ENCODE measurements at places on chromosomes 7 and 10.

DNA sequence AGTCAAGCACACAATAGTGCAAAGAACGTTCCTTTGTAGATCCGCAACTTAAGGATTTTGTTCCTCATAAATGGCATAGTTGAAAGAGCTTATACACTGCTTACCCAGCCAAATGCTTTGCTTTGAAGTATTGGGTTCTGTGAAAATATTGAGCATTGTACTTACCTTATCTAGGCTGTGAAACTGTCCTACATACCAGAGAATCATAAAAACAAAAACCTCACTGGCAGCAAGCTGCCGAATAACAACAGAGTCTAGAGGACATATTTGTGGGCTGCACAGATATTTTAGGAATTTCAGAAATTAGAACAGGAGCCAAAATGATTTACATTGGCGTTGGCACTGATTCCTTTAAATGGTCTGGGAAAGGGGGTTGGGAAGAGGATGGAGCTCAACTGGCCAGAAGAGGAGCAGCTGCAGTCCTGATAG is 174.8 kb downstream of the RTKN2 start:
- DNase-seq: peak; percentile 47

- DNase-seq: no peak
Observed at GRCh38 chr10:50605951-50606270, 17.8 kb downstream of the SGMS1 start.

- no peak for DNase-seq
Observed at GRCh38 chr7:28587211-28587610, 174.9 kb downstream of the CREB5 start.

DNA sequence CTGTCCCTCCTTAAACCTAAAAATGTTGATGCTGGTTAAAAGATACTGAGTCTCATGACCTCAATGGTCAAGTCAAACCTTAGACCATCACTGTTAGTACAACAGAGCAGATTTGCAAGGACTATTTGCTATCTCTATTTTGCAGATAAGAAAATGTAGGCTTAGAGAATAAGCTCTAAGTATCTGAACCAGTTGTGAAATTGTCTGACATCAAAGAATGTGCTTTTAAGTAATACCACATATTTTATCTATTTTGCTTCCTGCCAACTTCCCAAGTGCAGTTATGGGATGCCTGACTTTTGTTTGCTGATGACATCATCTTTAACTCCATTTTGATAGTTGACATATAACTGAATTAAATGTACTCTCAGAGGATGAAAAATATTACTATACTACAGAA is 83.6 kb upstream of the TMEM106B start:
- DNase-seq: no peak

DNA sequence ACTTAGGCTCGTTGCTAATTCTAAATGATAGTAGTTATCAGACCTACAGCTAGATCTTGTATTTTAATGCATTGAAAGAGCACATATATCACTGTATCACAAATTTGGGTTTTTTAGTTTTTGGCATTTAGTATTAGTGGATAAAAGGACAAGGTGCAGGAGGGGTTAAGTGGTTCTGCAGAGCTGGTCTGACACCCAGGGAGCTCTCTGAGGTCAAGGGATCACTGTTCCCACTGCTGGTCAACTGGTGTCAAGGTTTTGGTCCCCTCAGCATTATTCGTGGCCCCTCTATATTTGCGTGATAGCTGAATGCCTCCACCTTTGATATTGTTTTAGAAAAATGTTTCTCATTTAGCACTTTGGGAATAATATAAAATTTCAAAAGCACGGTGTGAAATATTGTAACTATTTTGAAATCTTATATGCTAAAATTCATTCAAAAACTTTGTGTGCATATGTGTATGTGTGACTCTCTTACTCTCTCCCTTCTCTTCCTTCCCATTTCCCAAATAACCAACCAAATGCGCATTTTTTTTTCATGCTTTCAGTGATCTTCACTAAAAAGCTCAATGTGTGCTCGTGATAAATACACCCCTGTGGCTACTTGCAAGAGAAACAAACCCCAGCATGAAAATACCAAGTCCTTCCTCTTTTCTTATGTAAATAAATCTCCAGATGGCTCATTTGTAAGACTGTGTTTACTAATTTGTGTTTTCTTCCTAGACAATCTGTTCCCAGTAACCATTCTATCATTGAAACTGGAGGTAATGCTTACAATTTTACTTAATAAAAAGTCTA is 309.2 kb downstream of the FGFR2 start:
- DNase-seq: no peak

DNA sequence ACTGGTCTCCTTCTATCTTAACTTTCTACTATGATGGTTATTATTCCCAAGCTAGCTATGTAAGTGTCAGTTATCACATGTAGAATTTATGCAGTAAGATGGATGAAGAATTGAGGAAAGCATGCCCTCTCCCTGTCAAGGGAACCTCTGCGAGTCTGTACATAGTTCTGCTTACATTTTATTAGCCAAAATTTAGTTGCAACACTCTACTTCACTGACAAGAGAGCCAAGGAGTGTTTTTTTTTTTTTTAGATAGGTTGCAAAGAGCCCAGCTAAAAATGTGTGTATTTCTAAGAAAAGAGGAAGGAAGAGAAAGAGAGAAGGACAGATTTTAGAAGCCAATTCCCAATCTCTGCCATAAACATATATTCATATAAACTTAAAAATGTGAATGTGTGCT is 357.7 kb upstream of the LRRN3 start:
- DNase-seq: no peak

- DNase-seq: no peak
Observed at GRCh38 chr7:131896165-131896863, 339.9 kb upstream of the PODXL start.

GRCh38 chr7:125775317-125775716 is 845.7 kb upstream of the POT1 start:
- no peak for DNase-seq

- DNase-seq: no peak
Observed at GRCh38 chr7:106326594-106327537, 42.1 kb upstream of the NAMPT start.

GRCh38 chr7:104096683-104097082 is 107.2 kb upstream of the RELN start:
- DNase-seq: peak; percentile 15

DNA sequence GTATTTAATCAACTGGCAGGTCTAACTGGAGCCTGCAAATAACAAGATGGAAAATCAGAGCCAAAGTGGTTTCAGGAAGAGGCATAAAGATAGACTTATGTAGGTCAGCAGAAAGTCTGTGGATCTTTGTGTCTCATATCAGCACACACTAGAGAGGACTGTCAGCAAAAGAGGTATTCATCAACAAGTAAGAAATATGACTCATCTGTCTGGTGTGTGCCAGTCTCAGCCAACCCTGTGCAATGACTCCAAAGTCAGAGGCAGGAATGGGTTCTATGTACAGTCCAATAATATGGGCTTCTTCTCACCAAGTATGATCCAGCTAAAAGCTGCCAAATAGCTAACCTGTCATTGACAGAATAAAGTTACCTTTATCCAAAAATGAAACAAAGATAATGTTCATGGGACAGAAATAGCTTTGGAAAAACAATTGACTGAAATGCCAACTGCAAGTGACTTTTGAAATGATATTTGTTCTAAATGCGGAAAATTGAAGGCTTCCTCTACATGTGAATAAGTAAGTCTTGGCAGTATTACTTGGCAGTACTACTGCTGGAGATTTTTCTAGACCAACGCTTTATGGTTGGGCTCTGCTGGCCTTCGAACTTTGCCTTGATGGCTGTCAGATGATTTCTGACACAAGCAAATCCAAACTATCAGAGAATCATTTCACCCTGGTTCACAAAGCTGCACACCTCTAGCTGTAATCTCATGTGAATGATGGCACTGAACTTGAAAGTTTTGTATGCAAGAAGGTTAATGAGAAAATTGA is 272.3 kb upstream of the SEMA3C start:
- DNase-seq: peak; percentile 28

DNA sequence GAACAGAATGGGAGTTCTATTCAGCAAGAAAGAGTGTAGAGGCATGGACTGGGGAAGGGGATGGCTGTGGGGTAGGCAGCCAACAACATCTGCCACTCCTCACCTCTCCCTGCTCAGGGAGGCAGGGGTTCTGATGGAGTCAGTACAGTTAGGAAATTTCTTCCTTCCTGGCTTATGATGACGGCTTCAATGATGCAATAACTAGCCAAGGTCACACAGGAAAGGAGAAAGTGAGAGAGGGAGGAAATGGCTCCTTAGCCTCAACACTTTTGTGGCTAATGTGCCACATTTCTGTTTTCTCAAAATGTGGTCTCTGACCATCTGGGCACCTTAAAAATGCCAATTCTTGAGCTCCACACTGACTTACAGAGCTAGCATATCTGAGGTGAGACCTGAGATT is 79.3 kb upstream of the PDZD8 start:
- DNase-seq: no peak

- DNase-seq: no peak
Observed at GRCh38 chr7:156192921-156193320, 380.7 kb upstream of the SHH start.

DNA sequence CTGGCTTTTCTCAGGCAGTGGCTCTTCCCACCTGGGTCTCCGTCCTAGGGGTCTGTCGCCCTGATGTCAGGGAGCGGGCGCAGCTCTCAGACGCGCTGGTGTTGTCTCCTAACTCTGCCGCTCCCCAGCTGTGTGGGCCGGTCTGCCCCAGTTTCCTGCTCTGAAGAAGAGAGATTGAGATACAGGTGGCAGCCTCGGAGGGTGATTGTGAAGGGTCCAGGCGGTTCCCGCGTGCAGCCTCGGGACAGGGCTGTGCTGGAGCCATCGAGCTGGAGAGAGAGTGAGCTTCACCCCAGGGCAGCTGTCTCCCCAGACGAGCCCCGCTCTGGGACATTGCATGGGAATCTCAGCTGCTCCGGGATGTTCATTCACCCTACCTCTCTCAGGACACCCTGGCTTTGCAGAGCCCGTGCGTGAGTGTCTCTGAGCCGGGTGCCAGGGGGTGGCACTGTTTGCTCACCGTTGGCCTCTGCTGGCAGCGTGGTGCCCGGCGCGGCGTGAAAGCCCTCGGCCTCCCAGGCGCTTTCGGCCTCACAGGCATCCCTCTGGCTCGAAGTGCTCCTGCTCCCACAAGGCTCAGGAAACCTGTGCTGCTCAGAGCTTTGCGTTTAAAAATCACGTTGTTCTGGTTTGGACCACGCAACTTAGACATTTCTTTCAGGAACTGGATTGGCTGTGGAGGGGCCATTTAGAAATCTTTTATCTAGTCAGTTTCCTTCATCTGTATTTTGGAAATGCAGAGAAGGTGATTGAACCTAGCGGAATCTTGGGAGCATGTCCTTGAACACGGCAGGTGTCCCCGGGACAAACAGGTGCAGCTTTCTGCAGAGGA is 33.8 kb upstream of the ZFAND2A start:
- peak; percentile 72 for DNase-seq

DNA sequence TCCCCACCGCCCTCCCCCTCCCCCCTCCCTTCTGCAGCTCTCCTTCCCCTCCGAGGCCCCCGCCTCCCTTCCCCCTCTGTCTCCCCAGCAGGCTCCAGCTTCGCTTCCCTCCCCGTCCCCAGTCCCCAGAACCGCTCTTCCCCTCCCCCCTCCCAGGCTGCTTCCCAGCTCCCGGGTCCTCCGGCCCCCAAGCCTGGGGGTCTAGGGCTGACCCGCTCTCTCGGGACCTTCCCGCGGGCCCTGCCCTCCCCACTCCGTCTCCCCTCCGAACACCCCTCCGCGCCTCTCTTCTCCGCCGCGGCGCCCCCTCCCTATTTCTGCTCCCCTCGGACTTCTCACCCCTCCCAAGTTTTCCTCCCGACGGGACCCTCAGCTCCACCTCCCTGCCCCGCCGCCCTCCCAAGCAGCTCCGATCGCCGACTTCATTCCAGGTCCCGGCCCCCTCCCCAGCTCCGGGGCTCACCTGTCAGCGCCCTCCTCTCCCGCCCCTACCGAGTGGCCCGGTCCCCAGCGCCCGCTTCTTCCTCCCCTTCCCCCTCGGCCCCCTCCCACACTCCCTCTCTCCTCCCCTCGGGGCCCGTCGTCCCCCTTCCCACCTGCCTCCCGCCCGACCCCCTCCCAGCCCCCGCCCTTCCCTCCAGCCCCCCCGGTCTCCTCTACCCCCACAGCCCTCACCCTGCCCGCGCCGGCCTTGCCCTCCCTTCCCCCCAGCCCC is 990 bp downstream of the ZNF467 start:
- DNase-seq: peak; percentile 50

GRCh38 chr10:98445200-98445812 is 1.4 kb downstream of the HPS1 start:
- DNase-seq: no peak

GRCh38 chr7:47549397-47549796 is 32.5 kb downstream of the TNS3 start:
- DNase-seq: no peak

DNA sequence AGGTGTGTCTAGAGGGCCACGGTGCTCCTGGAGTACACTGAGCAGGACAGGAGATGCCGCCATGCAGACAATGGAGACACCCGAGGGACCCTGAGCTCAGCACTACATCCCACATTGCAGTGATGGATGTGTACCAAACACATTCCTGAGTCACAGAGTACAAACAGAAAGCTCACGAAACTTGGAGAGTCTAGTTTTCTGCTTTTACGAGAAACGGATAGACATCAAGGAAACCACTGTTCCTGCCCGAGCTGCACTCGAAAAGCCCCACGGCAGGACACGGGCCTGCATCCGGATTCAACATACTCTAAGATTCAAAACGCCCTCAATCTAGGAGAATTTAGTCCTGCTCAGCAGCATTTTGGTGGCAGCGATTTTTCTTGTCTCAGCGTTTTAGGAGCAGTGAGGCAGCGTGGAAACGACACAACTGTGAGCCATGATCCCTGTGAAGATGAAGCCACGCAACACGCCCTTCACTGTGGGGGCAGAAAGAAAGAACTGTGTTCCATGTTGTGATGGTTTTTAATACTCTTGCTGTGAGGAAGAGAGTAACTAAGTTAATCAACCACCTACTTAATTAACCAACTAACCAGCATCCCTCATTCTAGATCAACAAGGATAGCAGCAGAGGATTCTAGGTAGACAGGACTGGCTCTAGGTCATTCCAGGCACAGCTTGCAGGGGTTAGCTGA is 3.2 kb downstream of the TNS3 start:
- DNase-seq: no peak

GRCh38 chr10:20744821-20745220 is 152.3 kb downstream of the NEBL start:
- DNase-seq: no peak

DNA sequence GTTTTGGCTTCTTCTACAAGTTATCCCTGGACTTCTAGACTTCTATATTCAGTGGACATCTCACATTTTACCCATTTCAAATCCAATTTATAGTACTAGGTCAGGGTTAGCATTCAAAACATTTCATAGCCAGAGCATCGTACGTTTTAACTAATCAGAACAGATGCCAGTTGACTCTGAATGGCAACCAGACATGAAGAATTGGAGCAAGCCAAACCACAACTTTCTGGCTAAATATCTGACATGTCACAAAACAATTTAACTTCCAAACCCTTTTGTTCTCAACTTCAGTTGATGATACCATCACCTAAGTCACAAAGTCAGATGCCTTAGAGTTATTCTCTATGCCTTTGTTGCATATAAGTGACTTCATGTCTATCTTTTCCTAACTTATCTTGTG is 1105.7 kb downstream of the XPNPEP1 start:
- no peak for DNase-seq

GRCh38 chr10:132713421-132714095 is 72.4 kb downstream of the NKX6-2 start:
- DNase-seq: no peak

GRCh38 chr7:36180121-36180520 is 27.1 kb downstream of the EEPD1 start:
- no peak for DNase-seq

GRCh38 chr10:9781666-9782065 is 1236.0 kb upstream of the CELF2 start:
- no peak for DNase-seq

- DNase-seq: no peak
Observed at GRCh38 chr7:36764929-36765328, 40.6 kb upstream of the AOAH start.

- no peak for DNase-seq
Observed at GRCh38 chr10:32141018-32141807, 85.0 kb upstream of the KIF5B start.

All from AG08396 (cell line).